Jurkat, Clone E6-1 (cell line): ENCODE measurements at places on chromosomes 5 and 9.
A peak's percentile ranks its signal among the peaks of the same experiment; 100 is the strongest.

- no peak for DNase-seq
These were observed 292.1 kb upstream of the ELAVL2 start for GRCh38 chr9:24118190-24118589.

- no peak for DNase-seq
These were observed 163.1 kb upstream of the TLE4 start for GRCh38 chr9:79408617-79409016.

GRCh38 chr5:39599721-39600431, 175.1 kb upstream of the DAB2 start:
- peak; percentile 19 for DNase-seq

- DNase-seq = no peak
These were observed 89.2 kb downstream of the HMCN2 start for GRCh38 chr9:130354806-130355205.

- peak; percentile 73 for DNase-seq
These were observed 63.4 kb downstream of the DENND1A start for GRCh38 chr9:123866497-123866896.
